ENCODE measurements at places on chromosomes 5 and 9.
A peak's percentile ranks its signal among the peaks of the same experiment; 100 is the strongest.

GRCh38 chr5:87138091-87138805 is 129.4 kb upstream of the RASA1 start:
- DNase-seq, result no peak

DNA sequence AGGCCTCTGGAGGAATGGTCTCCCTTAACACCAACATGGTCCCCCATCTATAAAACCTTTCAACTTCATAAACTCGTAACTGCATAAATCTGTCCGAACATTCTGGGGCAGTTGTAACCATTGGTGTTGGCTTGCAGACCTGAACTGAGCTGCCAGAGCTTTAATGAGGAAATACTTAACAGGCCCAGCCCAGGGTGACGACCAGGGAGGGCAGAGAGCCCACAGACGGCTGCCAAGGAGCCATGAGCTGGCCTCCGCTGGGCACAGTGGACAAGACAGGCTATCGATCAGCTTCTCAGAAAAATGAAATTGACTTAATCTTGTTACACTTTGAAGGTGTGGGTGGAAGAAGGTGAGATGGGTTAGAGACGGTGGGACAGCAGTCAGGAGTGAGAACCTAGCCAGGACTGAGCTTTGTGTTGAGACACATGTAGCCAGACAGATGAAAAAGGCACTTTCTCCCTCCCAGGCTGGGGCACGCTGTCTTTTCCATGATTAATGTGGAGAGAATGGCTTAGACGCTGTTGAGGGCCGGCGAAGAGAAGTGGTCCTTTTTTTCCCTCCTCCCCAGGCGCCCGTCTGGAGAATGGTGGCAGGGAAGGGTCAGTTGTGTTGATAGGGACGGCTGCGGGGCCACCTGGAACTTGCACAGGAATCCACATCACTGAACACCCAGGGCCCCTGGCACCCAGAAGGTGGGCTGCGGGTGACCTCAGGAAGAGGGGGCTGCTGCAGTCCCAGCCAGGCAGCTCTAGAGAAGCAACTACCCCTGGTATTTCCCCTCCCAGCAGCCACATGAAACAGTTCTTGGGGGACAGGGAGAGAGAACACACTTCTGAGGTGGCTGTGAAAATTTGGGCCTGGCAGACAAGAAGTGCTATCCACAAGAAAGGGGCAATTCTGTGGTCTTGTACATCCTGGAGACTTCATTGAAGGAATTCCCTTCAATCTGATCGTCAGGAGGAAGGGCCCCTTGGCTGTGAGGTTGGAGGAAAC is 27.3 kb upstream of the TCOF1 start:
- no peak for DNase-seq

DNA sequence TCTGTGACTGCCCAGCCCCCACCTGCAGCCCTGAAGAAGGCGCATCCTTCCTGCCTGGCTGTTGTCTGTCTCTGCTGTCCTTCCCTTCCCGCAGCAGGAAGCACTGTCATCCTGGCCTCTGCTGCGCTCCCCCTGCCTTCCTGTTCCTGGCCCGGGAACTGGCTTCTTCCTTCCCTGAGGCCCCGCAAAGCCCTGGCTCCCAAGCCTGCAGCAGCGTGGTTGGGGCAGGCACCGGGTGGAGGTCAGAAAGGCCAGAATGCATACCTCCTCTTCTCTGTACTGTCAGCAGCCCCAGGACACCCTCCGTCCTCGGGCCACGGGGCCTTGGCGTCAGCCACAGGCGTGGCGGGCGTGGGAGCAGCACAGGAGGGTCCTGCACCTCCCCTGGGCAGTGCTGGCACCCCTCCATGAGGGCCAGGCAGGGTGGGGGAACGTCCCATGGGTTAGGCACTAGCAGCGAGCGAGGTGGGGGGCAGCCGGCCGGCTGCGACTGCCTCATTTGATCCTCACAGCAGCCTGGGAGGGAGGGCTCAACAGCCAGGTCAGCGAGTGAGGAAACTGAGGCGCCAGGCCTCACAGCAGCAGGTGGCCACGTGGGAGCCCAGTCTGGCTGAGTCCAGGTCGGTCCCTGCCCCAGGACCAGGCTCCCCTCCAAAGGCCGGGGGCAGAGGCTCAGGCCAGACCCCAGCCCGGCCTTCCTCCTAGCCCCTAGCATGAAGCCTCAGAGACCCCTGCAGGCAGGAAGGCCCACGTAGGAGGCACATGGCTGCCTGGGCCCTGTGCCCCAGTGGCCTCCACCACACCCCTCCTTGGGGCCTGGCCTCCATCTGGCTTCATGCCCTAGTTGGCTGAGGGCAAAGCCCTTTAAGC is 9.4 kb downstream of the FLT4 start:
- DNase-seq, result no peak

DNA sequence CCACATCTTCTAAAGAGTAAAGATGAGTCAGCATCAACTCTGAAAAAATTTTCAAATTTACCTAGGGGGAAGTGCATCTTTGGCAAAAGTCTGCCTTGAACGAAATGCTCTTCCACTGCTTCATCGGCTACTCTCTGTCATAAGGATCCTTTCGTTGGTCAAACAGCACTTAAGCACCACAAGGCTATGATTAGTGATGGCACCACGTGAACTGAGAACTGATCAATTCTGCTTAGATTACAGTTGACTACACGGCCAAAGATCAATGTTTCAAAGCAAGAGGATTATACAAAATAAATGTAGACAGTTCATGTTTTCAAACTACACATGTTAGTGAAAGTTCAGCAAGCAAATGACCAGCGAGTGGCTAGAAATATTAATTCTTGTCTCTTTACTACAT is 9.4 kb downstream of the JAKMIP2 start:
- no peak for DNase-seq

DNA sequence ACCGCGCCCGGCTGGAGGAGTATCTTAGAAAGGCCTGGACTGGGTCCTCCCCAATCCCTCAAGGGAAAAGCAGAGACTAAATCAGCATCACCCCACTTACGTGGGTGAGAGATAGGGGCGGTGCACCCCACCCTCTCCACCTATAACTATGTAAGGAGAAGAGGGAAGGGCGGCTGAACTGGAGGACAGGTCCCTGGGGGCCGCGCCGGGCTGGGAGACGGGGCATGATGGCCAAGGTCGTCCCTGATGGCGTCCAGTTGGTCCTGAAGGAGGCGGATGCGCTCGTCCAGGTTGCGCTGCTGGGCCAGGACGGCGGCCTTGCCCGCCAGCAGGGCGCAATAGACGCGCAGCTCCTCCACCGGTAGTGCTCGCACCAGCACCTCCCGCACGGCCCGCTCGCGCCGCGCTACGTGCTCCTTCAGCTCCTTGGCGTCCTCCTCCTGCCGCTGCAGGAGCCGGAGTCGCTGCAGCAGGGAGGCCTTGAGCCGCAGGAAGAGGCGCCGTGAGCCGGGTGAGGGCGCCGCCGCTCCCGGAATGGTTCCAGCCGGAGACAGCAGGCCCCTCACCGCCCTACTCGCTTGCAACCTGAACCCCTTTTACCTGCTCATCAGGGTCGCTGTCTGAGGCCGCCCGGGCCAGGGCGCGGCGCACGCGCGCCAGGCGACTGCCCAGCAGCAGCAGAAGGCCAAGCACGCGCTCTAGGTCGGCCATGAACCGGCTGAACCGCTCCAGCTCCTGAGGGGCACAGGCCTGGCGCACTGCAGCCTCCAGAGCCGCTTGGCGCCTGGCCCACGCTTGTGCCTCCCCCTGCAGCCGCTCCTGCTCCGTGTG is 7.6 kb downstream of the SHROOM1 start:
- DNase-seq, result no peak

DNA sequence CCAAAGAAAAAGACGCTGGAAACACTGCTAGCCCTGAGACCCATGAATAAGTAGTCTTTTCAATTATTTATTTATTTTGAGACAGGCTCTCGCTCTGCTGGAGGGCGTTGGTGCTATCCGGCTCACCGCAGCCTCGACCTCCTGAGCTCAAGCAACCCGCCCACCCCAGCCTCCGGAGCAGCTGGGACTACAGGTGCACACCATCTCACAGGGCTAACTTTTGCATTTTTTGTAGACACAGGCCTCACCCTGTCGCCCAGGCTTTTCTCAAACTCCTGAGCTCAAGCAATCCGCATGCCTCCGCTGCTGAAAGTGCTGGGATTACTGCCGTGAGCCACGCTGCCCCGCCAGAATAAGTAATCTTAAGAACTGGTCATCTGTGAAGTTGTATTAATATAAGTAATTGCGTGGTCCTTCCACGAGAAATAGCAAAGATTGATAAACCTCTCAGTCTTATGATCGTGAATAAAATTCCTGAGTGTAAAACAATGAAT is 1.6 kb downstream of the ANXA2R start:
- peak; percentile 25 for DNase-seq

DNA sequence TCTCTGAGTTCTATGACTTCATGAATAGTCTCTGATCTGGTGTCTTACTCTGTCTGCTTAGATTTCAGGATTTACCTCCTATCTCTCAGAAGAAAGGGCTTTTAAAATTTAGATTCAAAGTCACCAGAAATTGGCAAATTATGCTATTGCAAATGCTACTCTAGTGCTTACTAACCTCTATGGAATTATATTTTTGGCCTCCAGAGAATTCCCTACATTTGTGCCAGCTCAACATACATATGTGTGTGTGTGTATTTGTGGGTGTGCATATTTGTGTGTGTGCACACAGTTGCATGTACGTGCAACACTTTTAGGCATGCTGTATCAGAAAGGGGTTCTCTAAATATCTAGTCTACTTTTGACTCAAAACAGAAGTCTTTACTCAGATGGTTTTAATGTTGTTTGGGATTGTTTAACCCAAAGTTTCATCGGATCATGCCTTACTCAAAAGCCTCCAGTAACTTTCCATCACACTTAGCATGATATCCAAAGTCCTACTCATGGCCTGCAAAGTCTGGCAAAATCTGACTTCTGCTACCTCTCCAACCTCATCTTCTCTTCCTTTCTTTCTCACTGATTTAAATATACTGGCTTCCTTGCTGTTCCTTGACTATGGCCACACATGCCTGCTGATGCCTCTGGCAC is 147.6 kb upstream of the NR3C1 start:
- DNase-seq, result no peak

- DNase-seq, result no peak
Measured at GRCh38 chr9:137818286-137818685, 59.3 kb upstream of the CACNA1B start.

DNA sequence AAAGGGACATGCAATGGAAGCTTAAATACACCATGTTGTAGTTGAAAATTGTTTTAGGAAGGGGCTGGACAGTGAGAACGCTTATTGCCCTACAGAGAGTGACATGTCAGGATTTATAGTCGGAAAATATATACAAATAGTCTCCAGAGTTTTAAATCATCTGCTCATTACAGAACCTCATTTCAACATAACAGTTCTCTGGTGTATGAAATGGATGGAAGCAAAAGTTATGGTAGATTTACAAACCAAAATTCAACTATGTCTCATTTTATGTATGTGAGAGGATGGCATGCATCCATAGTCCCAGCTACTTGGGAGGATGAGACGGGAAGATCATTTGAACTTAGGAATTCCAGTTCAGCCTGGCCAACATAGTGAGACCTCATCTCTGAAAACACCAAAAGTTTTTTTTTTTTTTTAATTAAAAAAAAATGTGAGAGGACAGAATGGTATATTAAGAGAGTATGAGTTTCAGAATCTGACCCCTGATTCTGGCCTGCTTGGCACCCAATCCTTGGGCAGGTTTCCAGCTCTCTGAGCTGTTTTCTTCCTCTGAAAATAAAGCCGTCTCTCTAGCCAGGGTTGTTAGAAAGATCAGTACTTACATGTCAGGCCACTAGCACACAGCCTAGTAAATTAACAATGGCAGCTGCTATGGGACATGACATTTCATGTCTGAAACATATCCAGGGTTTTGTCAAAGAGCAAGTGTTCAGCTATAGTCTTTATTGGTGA is 40.1 kb downstream of the IQGAP2 start:
- no peak for DNase-seq

DNA sequence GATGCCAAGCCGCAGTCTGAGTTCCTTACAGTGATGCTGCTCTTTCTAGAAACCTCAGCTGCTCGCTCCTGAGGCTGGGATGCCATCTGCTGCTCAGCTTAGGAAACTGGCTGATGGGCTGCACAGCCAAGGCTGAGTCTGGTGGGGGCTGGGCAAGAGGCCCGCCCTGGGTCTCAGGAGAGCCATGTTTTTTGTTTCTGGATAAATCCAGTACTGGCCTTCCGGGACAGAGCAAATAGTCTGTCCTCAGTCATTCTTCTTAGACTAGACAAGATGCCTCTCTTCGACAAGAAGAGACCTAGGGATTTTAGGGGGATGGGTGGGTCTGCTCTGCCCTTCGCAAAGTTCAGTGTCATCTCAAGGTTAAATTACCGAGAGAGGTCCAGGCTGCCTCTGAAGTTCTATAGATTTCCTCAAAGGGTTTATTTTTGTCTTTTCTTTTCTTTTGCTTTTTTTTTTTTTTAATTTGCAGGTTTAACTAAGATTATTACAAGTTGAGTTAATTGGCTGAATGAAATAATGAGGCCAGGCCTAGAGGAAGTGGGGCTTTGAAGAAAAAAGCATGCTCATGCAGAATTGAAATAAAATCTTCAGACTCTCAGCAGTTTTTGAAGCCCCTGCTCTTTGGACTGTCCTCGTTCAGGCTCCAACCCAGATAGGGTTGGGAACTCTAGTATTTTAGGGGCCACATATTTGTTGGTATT is 30.6 kb upstream of the MATR3 start:
- peak; percentile 70 for DNase-seq

DNA sequence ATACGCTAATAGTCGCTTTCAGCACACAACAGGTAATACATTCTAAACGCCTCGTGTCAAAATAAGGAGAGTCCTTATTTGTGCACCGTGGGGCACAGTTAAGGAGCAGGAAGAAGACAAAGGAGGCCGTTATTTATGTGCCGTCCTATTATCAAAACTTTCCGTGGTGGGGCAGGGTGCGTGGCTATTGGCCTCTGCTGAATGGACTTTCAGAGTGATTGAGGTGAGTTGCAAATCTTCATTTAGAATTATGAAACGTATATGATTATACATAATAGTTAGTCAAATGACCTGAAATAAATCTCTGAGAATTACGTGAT is 833 bp downstream of the C5orf24 start:
- no peak for DNase-seq

Data from CD4-positive, alpha-beta T cell treated with Interleukin-1 beta for 1 hour (primary cell).